ENCODE measurements at places on chromosomes 2 and 18. TPM values are rescaled to one million over a fixed set of nuclear protein-coding genes. Genes with fewer than 3 reads are reported as not detected.

RGPD3 gene
- 0.95 TPM for total RNA-seq

CFC1 gene
- not detected for total RNA-seq

- DNase-seq: peak; percentile 86
Observed at GRCh38 chr18:61893971-61894750, 1.4 kb upstream of the RNF152 start.

GLI2 gene
- 2.9 TPM for total RNA-seq

SERPINB4 gene
- not detected for total RNA-seq

DNA sequence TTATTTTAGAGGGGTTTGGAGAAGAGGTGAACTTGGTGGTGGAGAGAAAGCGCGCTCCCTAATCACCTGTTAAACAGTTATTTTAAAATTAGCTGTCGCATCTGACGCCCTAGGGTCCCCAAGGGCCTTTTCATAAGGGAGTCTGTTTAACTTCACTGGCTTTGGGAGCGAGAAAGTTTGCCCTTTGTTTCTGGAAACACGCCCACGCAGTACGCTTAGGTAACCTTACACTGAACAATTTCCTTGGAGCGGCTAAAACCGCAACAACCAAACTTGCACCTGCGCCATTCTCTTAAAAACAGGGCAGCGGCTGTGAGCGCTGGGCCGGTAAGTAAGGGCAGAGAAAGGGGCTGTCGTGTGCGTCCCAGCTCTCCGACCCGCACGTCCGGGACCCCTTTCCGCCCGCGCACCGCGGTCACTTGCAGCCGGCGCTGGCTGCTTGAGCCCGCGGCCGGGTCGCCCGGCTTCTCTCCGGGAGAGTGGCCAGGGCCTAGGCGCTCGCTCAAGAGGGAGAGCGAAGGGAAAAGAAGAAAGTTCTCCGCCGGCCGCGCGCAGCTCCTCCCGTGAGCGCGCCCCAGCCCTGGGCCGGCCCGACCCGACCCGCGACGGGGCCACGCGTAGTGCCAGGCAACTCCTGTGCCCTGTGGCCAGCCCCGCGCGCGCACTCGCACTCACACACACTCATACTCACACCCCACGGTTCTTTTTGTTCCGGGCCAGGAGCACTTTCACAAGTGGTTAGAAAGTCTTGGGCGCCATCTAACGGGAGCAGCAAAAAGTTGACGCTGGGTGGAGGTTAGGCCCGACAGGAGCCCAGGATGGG lies 19.2 kb downstream of the POU3F3 start:
- peak; percentile 77 for DNase-seq

NETO1 gene
- not detected for total RNA-seq

TXNDC2 gene
- total RNA-seq: not detected

- peak; percentile 96 for DNase-seq
Observed at GRCh38 chr2:237324837-237325236, 89.1 kb downstream of the COL6A3 start.

ETAA1 gene
- total RNA-seq: 18.6 TPM

- no peak for DNase-seq
Observed at GRCh38 chr2:72678024-72678423, 147.8 kb downstream of the EXOC6B start.

- DNase-seq: no peak
Observed at GRCh38 chr2:66827851-66828250, 392.9 kb downstream of the MEIS1 start.

PCARE gene
- total RNA-seq: not detected

NCKAP5 gene
- total RNA-seq: 0.54 TPM

MAPK4 gene
- 16.1 TPM for total RNA-seq

GPR45 gene
- total RNA-seq: not detected

PSMD14 gene
- total RNA-seq: 27.3 TPM

GRCh38 chr2:99651930-99652670 lies 162.3 kb upstream of the REV1 start:
- no peak for DNase-seq

DNA sequence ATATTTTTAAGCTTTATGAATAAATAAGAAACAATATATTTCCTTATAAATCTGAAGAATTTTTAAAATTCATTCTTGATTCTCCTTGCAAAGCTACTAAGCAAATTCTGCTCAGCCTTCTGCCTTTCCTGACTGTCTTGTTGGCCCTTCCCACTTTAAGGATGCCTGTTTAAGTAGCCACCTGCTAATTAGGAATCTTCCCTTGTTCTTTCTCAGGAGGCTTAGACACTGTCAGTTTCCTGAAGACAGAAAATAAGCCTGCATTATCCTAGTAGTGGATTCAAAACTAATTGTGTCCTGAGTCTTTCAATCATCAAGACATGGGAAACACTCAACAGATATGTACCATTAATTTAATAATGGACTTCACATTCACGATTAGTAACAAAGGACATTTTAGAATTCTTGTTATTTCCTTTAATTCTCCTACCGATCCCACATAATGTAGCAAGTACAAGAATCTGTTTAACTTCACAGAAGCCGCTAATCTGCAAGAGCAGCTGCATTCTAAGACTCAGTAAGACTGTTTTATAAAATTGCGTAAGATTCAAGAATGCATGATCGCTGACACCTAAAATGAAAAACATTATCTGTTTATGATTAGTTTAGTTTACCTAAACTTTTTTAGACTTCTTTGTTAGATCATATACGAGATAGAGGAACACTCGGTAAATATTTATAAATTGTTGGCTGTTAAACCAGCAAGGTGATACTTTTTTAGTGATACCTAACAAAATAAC lies 445.4 kb upstream of the DSEL start:
- DNase-seq: no peak

VIL1 gene
- total RNA-seq: not detected

DHRS9 gene
- total RNA-seq: 0.54 TPM

- DNase-seq: no peak
Observed at GRCh38 chr2:10686176-10686730, 3.5 kb downstream of the NOL10 start.

DNA sequence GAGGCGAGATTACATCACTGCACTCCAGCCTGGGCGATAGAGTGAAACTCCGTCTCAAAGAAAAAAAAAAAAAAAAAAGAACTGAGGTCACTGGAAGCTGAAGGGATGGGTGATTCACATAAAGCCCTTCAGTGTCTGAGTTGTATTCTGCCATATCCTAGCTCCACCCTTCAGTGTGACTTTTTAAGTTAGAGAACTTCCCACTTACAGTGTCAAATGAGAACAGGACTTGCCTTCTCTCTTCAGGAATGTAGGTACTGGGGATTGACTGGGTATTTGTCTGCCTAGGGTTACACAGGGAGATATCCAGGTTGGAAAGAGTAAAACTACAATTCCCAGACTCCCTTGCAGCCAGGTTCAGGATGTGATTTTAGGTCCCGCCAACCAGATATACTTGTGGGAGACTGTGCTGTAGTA lies 37.9 kb downstream of the EHD3 start:
- DNase-seq: no peak

ACMSD gene
- not detected for total RNA-seq

DNA sequence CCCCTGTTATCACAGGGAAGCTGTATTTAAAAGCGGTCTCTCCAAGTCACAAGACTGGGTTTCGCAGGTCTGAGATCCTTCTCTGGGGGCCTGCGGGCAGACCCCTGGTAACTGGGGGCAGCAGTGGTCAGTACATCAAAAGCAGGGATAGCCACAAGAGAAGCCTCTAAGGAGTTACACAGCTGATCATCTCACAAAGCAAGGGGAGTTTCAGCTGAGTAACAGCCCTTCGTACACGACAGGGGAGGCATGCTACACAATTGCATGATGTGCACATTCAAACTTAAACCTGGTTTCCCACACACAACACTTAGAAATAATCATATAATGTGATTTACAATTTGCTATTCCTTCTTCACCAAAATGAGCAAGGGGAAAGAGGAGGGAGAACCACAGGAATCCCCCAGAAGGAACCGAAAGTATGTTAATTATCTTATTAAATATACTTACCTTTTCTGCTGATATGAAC lies 87.5 kb downstream of the TMEM131 start:
- no peak for DNase-seq

DNA sequence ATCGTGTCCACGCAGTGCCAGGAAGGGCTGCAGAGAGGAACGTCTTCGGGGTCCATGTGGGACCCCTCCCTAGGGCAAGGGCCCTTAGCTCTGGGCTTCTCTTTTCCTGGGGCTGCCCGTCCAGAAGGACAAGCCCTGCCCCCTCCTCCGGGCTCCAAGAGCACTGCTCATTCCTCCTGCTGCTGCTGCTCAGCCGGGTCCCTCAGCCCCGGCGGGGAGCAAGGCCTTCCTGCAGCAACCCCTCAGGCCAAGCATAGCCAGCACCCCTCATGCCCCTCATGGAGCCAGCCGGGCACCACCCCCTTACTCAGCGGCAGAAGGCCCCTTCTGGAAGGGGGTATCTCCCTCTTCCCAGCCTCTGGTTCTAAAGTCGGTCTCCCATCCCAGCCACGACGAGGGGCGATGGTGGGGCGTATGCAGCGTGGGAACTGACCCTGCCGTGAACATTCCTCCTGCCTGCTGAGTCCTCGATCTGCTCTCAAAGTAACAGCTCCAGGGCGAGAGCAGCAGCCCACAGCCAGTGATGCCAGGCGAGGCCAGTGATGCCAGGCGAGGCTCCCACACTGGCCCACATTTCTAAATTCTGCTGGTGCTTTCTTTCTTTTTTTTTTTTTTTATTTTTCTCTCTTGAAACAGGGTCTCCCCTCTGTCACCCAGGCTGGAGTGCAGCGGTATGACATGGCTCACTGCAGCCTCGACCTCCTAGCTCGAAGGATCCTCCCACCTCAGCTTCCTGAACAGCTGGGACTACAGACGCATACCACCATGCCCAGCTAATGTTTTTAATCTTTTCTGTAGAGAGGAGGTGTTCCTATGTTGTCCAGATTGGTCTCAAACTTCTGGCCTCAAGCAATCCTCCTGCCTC lies 99.7 kb downstream of the HDAC4 start:
- peak; percentile 68 for DNase-seq

DNA sequence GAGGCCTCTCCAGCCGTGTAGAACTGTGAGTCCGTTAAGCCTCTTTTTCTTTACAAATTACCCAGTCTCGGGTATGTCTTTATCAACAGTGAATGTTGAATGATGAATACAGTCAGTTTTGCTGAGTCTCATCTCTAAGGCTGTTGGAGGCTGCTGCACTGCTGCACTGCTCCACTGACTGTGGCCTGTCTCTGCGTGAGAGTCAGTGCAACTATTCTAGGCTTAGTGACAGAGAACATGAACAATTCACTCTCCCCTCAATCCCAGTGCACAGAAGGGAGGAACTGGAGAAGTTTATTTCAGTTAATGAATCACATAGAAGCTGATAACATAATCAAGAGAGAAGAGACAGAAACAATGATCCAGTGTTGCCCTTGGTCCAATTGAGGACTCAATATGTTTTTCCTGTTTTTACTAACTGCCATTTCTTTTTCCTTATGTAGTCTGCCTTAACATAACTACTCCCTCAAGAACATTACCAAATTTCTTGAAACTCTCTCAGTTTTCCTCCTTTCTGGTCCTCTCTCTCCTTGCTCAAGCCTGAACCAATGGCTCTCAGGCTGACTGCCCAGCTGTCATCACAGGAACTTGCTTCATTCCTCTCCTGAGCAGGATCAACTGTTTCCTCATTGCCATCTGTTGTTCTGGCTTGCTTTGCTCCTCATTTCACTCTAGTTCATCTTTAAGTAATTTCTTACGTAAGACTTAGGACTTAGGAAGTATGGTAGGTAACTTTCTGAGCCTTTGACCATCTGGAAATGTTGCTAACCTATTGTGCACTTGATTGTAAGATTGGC lies 483.2 kb downstream of the METTL4 start:
- DNase-seq: peak; percentile 67

DNA sequence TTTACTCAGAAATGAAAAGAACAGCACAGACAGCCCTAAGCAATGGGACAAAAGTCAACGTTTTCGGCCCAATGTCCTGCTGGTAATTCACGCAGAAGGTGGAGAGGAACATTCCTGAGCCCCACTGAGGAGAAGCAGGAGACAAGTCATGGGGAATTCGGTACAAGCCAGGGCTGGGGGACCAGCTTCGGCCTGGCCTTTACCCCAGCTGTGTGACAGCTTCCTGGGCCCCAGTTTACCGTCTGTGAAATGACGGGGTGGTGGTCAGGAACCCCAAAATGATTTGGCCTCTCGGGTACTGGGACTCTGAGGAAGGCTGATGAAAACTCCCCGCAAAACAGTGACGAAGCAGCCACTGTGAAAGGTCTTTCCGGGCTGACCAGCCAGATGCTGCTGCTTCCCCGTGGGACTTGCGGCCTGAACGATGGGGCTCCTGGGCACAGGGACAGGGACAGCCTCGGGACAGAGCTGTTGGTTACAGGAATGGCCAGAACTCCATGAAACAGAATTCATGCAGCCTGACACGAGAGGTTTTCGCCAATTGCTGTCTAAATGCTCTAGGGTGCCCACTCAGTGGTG lies 21.6 kb downstream of the KIF1A start:
- DNase-seq: peak; percentile 48

SKA1 gene
- total RNA-seq: not detected

DNA sequence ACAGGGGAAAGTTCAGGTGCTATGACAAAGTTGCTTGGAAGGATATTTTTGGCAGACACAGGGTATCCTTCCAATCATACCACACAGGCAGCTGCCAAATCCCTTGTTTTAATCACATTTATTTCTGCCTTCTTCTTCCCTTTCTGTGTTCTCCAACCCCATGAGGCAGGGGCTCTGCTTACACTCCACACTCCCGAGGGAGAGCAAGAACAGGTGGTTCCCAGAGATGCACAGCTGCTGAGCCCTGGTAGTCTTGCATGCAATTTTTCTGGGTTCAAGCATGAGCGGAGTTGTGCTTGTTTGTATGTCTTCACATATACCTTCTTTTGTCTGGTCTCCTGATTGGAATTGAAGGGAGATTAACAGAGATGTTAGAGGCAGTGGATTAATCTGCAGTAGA lies 251.7 kb upstream of the ST6GAL2 start:
- no peak for DNase-seq

DRC1 gene
- 0.54 TPM for total RNA-seq

- no peak for DNase-seq
Observed at GRCh38 chr2:110121052-110121334, 5.4 kb upstream of the MALL start.

DNA sequence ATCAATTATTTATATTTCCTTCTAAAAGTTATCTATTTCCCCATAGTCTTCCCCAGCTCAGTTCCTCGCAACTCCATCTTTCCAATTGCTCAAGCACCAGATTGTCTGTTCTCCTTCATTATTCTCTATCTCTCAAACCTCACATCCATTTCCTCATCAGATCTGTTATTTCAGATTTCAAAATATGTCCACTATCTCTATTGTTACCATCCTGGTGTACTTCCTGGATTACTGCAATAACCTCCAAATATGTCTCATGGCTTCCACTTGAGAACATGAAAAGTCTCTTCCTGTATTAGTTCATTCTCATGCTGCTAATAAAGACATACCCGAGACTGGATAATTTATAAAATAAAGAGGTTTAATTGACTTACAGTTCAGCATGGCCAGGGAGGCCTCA lies 641.7 kb upstream of the ZEB2 start:
- DNase-seq: no peak

DNA sequence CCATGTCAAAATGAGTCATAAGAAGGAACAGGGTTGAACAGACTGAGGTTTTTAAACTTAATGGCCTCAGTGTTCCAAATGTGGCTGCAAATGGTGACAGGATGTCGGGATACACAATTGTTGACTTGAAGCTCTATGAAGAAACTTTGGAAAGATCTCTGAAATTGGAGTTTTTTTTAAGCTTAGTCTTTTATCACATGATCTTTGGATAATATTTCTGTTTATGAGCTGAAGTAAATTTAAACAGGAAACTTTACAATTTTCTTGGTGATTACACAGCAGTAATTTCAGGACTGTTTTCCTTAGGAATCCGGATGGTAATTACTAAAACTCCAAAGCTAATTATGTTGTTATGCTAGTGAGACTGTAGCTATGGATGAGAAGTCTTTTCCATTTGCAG lies 199.1 kb upstream of the NRXN1 start:
- no peak for DNase-seq

FAP gene
- 35.7 TPM for total RNA-seq

GRCh38 chr2:96953611-96953978 lies 32.8 kb downstream of the FAM178B start:
- DNase-seq: peak; percentile 74
